ENCODE measurements at places on chromosomes 3 and 15.

DNA sequence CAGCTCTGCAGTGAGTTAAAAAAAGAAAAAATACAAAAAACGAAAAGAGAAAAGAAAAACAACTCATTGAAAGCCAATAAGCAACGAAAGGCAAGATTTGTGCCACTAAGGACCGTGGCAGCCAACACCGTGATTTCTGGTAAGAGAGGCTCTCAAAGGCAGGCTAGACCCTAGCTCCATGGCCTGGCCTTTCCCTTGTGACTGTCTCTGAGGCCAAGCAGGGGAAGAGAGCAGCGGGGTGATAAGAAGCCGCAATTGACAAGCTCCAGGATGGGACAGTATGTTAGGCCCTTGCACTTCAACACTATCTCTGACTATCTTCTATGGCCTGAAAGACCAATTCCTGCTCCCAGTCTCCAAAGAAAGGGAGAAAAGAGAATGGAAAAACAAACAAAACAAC lies 12.4 kb downstream of the APOD start:
- DNase-seq, result no peak

DNA sequence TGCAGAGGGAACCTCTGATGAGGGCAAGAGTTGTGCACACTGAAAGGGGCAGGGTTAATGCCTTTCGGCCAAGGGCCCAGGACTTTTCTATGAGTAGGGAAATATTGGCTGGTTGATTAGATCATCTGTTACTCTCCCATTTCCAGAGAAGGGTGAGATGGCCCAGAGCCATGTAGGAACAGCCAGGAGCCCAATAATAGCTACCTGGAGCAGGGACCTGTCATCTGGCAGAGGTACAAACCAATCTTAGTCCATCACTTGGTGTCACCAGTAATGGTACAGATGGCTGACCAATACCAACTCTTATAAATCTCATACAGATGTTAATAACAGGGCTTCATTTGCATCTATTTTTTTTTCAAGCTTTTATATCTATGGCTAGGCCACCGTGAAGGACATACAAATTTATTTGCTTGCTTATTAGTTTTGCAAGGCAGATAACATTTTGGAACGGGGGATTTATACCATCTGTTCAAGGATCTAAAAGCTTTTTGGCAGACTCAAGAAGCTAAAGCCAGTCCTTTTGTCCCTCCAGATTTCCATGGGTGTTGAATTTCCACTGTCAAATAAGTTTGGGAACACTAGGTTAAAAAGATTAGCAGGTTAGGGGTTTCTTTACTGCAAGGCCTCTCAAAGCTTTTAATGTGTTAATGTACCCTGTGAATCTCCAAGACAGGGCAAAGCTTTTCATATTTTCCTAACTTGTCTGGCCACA lies 79.3 kb downstream of the TNIK start:
- no peak for DNase-seq

GRCh38 chr3:58200846-58201355 lies 9.9 kb downstream of the DNASE1L3 start:
- no peak for DNase-seq

- DNase-seq, result no peak
Observed at GRCh38 chr3:27746838-27747237, 24.7 kb upstream of the EOMES start.

DNA sequence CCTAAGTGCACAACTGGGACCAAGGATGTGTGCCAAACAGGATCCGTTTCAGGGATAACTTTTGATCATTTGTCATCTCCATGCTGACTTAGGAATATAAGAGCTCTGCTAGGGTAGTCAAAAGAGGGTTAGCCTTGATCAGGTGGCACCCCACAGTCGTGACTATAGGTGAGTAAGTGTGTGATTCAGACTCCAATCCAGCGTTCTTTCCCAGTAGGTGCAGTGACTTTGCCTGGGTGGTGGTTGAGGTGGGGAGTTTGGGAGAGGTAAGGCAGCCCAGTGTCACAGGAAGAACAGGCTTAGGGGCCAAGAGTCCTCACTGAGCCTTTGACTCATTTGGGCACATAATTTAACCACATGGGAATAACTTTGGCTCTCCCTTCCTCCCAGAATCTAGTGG lies 51.0 kb downstream of the CHDH start:
- no peak for DNase-seq

- DNase-seq, result peak; percentile 63
Observed at GRCh38 chr3:159237226-159237625, 435.4 kb downstream of the MFSD1 start.

- peak; percentile 55 for DNase-seq
Observed at GRCh38 chr3:101574388-101575112, 570 bp downstream of the PCNP start.

GRCh38 chr3:141471160-141471559 lies 15.7 kb upstream of the RASA2 start:
- peak; percentile 82 for DNase-seq

DNA sequence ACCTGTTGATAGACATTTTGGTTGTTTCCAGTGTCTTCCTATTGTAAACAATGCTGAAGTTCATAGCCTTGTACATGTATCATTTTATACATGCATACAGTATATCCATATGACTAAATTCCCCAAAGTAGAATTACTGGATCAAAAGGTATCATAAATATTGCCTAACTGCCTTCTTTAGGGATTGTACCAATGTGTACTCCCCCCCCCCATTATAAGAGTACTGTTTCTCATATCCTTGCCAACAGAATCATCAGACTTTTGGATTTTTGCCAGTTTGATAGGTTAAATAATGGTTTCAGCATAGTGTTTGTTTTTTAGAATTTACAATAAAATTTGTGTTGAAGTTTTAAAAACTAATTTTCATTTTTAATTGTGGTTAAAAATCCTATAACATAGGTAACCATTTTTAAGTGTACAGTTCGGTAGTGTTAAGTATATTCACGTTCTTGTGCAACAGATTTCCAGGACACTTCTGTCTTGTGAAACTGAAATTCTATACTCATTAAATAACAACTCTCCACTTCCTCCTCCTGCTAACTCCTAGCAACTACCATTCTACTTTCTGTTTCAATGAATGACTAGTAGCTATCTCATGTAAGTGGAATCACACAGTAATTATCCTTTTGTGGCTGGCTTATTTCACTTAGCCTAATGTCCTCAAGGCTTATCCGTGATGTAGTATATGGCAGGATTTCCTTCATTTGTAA lies 30.8 kb upstream of the MAP3K13 start:
- peak; percentile 89 for DNase-seq

- no peak for DNase-seq
Observed at GRCh38 chr3:179666030-179666429, 13.2 kb downstream of the USP13 start.

DNA sequence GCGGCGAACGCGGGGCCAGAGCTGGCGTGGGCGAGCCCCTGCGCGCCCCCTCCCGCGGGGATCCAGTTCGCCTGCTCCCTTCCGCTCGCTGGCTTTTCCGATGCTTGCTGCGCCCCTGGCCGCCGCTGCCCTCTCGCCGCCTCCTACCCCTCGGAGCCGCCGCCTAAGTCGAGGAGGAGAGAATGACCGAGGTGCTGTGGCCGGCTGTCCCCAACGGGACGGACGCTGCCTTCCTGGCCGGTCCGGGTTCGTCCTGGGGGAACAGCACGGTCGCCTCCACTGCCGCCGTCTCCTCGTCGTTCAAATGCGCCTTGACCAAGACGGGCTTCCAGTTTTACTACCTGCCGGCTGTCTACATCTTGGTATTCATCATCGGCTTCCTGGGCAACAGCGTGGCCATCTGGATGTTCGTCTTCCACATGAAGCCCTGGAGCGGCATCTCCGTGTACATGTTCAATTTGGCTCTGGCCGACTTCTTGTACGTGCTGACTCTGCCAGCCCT lies 721 bp downstream of the P2RY1 start:
- DNase-seq, result no peak

DNA sequence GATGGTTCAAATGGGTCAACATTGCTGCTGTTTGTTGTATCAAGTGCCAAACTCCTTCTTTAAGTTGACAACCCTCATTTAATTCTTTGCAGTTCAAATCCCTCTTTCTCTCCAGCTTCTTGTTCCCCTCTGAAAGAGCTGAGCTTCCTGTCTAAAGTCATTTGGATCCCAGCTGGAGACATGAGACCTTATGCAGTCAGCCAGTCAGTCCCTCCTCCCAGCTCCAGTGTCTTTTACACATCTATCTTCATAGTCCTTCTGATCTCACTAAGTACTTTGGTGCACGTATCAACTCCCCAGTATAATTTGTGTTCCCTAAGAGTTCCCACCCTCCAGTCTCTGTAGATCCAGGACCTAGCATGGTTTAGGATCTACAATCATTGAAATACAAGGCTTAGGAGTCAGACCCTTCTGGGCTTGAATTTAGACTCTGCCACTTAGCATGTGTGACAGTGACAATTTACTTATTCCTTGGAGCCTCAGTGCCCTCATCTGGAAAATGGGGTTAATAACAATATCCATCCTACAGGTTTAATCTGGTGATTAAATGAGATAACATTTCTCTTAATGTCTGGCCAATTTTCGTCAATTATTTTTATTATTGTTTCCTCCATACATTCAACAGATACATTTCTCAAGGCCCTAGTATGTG lies 102.8 kb upstream of the SEMA6D start:
- no peak for DNase-seq

DNA sequence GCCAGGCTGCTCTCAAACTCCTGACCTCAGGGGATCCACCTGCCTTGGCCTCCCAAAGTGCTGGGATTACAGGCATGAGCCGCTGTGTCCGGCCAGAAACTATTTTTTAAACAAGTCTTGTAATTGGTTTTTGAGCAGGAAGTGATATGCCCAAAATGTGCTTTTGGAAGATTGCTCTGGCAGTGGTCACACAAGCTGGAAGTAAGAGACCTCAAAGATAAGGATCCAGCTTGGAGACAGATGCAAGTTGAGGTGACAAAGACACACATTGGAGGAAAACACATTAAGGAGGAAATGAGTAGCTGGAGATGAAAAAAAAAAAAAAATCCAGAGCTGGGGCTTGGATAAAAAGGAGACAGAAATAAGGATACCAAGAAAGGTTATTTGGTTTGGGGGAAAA lies 6.3 kb downstream of the TM4SF18 start:
- no peak for DNase-seq

- peak; percentile 20 for DNase-seq
Observed at GRCh38 chr3:55718521-55718921, 231.4 kb upstream of the WNT5A start.

DNA sequence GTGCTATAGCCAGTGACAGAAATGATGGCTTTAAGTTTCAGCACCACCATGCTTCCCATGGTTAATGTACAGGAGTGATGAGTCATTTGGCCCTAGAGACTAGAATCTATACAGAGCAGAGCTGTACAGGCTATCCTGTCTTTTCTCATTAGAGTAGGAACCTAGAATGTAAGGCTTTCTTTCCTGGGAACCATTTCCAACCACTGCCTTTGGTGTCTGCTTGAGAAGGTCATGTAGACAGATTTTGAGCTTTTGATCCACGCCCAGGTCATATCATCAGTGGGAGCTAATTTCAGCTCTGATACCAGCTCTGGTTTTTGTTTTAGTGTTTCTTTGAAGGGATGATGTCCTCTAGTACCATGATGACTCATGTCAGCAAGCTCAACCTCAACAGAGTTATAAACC lies 543.1 kb downstream of the NTRK3 start:
- DNase-seq, result peak; percentile 32

DNA sequence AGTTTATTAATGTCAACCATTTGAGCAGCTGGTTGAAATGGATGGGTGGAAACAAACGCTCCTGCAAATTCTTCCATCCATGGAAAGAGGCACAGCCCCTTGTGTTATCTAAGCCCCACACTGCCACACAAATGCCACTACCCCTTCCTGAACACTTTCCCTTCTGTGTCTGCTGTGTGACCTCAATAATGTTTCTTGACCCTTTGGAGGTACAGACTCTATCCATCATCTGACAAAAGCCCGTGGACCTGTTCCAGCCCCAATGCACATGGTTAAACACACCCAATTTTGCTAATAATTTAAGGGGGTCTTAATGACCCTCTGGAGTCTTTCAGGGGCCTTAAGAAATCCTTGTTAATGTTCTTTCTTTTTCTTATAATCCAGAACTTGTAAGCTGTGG lies 482.2 kb upstream of the CFAP20DC start:
- no peak for DNase-seq

DNA sequence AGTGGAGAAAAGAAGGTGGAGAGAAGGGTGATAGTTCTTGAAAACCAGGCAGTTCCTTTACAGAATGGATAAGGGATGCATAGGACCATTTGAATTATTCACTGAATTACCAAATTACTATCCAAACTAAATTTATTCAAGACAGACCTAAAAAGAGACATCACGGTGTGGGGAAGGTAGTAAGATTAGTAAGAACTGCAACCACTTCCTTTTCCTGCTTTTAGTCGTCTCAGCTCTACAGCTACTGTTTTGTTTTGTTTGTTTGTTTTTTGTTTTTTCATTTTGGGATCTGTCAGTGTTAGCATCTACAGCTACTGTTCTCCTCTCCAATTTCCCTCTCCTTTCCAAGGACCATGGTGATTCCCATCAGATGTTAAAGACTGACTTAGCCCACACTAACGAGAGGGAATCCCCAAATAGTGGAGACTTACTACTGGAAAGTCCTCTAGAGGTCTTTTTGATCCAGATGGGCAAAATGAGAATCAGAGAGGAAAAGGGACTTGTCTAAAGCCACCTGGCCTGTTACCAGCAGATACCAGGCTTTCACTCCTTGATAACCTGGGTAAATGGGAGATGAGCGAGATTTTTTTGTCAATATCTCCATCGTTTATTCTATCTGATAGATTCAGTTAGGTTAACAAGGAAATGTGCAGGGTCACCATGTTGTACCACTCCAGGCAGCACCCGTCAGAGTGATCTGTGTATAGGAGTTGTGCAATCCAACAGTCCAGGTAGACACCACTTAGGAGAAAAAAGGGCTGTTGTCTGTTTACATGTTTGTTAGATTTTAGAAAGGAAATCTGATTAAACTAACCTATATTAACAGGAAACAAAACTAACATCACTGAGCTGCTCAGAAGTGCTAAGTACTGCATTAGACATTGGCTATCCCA lies 6.0 kb downstream of the HCLS1 start:
- DNase-seq, result no peak

- no peak for DNase-seq
Observed at GRCh38 chr3:188111002-188111584, 42.9 kb upstream of the LPP start.

- DNase-seq, result peak; percentile 48
Observed at GRCh38 chr3:193960487-193961274, 175.3 kb upstream of the HES1 start.

DNA sequence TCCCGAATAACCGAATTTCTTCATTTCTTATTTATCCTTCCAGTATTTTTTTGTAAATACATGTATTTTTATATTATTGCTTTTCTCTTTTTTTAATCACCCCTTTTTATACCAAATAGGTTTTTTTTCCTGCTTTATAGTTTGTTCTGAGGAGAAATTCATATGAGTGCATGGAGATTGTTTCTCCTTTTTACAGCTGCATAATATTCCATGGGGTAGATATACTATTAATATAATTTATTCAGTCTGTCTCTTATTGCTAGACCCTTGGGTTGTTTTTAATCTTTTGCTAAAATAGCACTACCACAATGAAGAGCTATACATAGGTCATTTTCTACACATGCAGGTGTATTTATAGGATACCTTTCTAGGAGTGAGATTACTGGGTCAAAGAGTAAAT lies 3.5 kb upstream of the TMEM87A start:
- DNase-seq, result no peak
